ENCODE measurements at places on chromosomes 5 and 9.

GRCh38 chr9:22217254-22217653, 208.1 kb upstream of the CDKN2B start:
- DNase-seq: no peak

GRCh38 chr5:77852514-77853352, 76.6 kb upstream of the TBCA start:
- peak; percentile 75 for DNase-seq

- no peak for DNase-seq
Measured at GRCh38 chr9:113695440-113695851, 180.7 kb upstream of the ZNF618 start.

DNA sequence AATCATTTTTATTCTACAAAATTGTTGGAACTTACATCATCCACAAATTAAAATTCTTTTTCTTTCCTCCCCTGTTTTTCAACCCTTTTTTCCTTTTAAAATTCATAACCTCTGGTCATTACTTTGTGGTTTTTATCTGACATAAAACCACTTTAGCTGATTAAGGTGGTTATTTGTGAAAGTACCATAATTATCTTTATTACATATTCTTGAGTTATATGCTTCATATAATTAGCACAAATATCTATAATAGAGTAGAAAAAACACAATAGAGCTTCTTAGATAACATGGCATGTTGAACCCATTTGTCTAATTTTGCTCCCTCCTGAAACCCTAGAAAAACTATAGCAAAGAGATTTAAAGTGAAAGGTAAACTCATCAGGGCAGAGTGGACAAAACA, 22.9 kb upstream of the PPIC start:
- DNase-seq: no peak

DNA sequence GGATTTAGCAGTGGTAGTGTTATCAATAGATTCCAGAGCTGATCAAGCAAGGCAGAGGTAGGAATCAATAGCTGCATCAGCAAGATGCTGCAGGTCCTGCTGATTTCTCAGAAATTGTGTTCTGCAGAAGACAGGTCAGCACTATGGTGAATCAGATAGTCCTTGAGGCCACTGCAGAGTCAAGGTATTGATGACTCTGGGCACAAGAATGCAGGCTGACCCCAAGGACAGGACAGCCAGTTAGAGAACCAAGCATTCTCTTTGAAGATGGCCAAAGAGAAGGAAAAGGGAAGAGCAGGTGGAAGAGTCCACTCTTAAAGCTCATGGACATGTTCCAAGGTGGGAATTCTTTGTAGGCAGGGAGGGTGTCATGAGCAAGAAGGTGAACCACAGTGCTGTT, 28.0 kb downstream of the PRUNE2 start:
- no peak for DNase-seq

GRCh38 chr9:4334410-4334813, 34.5 kb upstream of the GLIS3 start:
- DNase-seq: peak; percentile 23

DNA sequence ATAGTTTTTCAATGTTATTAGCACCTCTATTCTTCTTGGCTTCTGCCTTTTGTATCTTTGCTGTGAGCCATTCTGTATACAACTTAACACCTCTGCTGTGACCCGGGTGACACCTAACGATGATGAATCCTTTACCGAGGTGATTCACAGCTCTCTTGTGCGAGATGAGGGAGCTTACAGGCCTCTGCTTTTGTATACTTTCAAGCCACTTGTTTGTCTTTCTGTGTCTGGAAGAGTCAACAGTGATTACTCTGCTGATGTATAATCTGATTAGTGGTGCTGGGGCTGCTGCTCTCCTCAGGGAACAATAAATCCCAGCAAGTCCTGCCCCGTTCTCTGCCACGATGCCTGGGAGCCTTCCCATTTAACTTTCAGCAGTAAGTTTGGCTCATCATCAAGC, 442.9 kb upstream of the SGCD start:
- DNase-seq: peak; percentile 4

DNA sequence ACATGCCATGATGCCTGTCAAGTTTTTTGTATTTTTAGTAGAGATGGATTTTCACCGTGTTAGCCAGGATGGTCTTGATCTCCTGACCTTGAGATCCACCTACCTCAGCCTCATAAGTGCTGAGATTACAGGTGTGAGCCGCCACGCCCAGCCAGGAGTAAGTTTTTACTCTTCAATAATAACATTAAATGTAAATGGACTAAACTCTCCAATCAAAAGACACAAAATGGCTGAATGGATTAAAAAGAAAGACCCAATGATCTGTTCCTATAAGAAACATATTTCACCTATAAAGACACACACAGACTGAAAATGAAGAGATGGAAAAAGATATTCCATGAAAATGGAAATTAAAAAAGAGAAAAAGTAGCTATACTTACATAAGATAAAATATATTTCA, 37.2 kb upstream of the ISOC1 start:
- no peak for DNase-seq

GRCh38 chr5:14998491-14998890, 126.9 kb upstream of the ANKH start:
- no peak for DNase-seq

GRCh38 chr5:129392681-129393080, 67.4 kb upstream of the ADAMTS19 start:
- no peak for DNase-seq

DNA sequence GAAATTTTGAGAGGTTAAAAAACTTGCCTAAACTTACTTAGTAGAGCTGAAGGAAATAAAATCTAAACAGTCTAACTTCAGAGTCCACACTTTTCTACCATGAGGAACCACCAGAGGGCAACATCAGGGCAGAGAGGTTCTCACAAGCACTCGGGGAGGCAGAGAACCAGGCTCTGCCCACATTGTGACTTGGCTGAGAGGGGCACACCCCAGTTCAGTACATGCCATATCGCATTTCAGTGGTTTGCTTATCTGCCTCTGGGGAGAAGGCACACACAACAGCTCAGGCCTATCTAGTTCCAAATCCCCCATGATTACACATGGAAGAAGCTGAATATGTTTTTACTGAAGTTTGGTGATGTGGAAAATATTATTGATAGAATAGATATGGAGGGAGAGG, 49.2 kb downstream of the EQTN start:
- peak; percentile 9 for DNase-seq

- DNase-seq: no peak
Measured at GRCh38 chr9:109996936-109997580, 210.9 kb downstream of the C9orf152 start.

DNA sequence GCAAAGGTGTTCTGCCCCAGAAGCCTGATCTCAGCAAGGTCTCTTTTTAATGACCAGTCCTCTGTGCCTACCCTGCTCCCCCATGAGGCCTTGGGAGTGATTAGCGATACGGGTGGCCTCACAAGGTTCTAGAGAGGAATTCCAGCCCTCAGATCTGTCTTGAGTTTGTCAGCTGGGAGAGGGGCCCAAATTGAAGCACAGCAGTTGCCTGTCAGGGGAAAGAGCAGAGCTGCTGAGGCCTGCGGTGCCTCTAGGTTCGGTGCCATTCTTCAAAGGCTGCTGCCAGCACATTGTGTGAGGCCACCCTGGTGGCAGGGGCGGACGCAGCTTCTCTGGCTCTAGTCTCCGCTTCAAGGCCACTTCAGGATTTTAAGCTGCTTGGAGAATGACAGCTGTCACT, 85.7 kb upstream of the GRIA1 start:
- peak; percentile 61 for DNase-seq

- no peak for DNase-seq
Measured at GRCh38 chr5:96408210-96408777, 24.8 kb downstream of the PCSK1 start.

DNA sequence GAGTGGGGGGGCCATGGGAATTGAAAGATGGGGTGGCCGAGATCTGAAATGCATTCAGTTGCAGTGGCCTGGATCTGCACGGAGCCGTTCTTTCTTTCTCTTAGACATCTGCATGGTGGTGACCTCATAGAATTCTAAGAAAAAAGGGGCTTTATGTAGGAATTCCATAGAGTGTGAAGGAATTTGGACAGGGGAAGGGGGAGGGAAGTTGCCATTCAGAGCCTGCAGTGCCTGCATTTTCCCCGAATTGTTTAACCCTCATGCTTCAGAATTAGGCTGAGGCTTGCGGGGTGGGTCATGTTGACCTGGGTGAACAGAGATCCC, 4.9 kb downstream of the NEK6 start:
- DNase-seq: peak; percentile 68

DNA sequence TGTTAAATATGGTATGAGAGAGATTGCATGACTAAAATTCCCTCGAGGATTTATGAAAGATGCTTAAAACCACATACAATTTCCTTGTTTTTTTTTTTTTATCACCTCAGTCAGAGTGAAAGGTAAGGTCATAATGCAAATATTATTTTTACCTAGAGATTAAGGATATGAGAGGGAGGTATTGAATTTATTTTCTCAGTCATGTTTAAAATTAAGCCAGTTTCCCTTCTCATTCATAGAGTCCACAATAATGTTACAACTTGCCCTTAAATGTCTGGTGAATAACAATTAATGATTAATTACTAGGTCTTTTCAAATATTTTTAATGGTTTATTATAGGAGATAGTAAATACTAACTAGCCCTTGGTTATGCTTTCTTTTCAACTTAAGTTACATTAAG, 144.9 kb upstream of the HAPLN1 start:
- no peak for DNase-seq

GRCh38 chr5:147339313-147339712, 104.5 kb downstream of the STK32A start:
- no peak for DNase-seq

DNA sequence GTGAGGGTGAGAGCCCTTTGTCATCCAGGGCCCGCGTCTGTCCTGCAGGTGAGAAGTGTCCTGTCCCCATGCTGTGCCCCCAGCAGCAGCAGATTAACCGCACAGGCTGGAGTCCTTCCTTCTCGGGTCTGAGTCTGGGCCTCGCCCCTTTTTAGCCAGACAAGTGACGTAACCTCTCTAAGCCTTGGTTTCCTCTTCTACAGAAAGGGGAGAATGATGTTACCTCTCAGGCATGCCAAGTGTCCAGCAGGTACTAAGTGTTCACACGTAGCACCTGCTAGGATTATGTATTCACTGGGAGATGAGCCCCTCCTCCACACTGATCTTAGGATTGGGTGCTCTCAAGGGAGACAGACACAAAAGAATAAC, 6.9 kb downstream of the NEURL1B start:
- no peak for DNase-seq

GRCh38 chr9:11417782-11418181, 805.0 kb upstream of the PTPRD start:
- no peak for DNase-seq

- no peak for DNase-seq
Measured at GRCh38 chr9:88694625-88695024, 159.6 kb downstream of the NXNL2 start.

DNA sequence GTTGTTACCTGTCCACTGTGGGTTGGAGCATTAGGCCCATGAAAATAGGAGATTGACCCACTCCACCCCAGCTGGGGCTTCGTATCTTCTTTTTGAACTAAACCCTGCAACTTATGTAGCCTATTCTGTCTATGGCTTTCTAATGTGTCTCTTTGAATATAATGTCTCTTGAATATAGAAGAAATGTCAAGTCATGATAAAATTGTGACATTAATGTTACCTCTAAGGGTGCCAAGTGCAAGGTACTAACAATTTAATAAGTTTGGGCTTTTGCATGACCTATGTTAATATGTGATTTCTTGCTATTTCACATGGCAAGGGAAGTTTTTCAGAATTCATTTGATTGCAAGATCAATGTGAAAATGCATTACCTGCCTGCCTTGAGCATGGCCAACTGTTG, 40.4 kb upstream of the PUM3 start:
- no peak for DNase-seq

DNA sequence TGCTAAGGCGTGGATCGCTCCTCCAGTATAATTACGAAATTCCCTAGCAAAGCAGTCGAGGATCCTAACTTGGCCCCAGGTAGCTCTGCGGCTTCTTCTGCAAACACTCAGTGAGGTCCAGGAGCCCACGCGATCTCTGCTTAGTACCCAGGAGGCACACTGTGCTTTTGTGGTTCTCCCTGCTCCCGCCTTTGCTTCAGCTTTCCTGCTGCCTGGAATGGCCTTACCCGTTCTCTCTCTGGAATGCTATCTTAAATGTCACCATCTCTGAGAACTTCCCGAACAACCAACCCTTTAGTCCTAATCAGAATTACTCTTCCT, 639 bp downstream of the INVS start:
- DNase-seq: no peak

DNA sequence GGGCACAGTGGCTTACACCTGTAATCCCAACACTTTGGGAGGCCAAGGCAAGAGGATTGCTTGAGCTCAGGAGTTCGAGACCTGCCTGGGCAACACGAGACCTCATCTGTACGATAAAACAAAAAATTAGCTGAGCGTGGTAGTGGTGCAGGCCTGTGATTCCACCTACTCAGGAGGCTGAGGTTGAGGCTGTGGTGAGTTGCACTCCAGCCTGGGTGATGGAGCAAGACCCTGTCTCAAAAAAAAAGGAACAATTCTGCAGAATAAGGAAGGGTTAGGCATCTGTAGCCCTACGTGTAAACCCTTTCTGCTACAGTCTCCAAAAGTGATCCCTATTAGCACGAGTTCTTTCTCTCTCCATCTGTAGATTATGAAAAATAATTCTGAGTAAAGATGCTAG, 19.9 kb downstream of the CDC26 start:
- DNase-seq: no peak

DNA sequence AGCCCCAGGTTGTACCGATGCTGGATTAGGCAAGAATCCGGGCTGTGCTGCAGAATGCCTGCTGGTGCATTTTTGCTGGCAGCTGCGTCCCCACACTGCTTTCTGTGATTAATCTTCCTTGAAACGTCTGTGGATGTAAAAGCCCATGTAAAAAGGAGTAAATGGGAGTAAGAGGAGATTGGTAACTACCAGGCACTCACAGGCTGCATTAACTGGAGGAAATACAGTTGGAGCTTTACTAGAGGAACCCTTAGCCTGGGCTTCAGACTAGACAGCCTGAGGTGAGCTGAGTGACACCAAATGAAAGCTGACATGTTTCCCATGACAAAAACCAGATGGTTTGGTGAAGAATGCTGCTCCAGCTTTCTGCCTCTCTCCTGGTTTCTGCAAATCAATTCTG, 190.4 kb upstream of the GAS1 start:
- peak; percentile 46 for DNase-seq

- DNase-seq: peak; percentile 29
Measured at GRCh38 chr5:79938468-79938867, 52.6 kb downstream of the MTX3 start.

DNA sequence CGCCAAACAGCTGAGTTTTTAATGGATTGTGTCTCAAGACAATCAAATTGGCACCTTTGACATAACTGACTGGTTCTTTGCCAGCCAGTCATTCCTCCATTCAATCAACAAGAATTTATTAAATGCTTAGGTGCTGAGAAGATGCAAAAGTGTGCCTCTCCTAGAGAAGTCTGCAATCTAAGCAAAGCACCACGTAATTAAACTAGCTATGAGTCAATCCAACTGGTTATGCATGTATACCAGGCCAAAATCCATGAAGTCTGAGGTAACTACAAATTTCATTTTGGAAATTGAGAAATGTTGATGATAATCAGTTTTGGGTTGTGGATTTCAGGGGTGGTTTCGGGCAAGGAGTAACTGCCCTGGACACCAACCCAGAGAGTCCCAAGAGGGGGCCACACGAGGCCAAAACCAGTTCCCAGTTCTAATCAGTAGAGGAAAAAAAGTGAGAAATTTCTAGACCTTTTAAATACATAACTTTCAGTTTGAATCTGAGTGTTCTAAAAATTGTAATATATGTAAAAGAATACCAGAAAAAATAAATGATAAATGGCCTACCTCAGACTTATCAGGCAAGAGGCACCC, 92.6 kb downstream of the EFNA5 start:
- no peak for DNase-seq

- peak; percentile 92 for DNase-seq
Measured at GRCh38 chr9:2281031-2281802, 266.1 kb downstream of the SMARCA2 start.

GRCh38 chr5:131285703-131286399, 22.0 kb downstream of the CDC42SE2 start:
- no peak for DNase-seq
